ENCODE measurements at places on chromosomes 11 and 22.

- no peak for DNase-seq
Observed at GRCh38 chr11:7275133-7275532, 23.4 kb downstream of the SYT9 start.

DNA sequence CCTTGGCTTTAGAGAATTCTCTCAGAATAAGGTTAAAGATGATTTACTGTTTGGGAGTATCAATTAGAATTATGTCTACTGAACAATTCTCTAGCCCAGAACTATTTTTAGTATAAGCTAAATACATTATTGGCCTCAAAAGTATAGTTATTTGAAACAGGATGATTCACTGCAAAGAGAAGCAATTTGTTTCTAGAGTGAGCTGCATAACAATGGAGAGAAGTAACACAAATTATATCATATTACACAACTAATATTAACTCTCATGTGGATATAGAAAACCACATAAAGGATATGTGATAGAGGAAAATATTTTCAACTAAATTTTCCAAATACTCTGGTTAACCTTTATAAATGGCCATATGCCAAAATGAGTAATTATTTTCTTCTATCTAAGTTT is 24.9 kb downstream of the PGM2L1 start:
- DNase-seq, result no peak

DNA sequence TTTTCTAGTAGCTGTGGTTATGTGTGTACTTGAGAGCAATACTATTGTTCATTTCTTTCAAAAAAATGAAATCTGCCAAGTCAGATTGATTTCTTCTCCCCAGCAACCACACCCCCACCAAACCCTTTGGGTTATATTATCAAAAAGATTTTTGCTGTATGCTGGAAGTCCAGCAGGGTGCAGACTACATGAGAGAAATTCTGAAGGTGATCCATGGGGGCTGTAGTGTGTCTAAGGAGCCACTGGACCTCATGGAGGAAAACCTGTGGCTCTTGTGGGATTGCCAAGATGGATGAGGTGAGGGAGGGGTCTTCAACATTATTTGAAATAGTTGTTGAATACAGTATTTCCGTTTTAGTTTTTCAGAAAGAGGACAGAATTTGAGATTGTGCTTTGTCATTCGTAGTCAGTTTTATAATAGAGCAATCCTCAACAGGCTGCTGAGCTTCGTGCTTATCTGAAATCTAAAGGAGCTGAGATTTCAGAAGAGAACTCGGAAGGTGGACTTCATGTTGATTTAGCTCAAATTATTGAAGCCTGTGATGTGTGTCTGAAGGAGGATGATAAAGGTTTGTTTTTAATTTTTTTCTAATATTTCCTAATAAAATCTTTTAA is 3.1 kb downstream of the EIF3M start:
- DNase-seq, result no peak

DNA sequence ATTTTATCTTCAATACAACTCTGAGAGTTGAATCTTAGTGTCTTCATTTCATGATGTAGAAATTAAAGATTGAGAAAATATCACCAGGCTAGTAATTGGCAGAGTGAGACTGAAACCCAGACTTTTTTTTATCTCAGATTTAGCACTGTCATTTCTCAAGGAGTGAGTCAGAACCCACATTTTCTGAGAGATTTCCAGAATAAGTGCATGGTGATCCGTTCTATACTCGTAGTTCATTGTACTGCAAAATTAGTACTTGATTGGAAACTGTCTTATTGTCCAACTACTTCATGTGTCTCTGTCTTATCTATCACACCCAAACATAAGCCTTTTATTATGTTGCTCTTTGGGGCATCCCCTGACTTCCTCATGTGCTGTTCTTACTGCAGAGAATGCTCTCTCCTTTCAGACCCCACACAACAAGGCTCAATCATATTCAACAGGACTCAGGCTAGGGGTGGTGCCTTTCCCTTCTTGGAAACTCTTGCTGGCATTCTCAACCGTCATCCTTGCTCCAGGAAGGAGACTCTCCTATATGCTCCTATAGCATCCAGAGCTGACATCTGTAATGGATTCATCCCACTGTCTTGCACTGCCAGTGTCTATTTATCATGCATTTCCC is 76.7 kb upstream of the BLID start:
- DNase-seq, result no peak

GRCh38 chr11:889687-890475 is 20.7 kb downstream of the CHID1 start:
- no peak for DNase-seq

Data from NCI-H345 (cell line).